ENCODE measurements at places on chromosomes 2 and 18. TPM values are rescaled to one million over a fixed set of nuclear protein-coding genes. Genes with fewer than 3 reads are reported as not detected.

OR6B2 gene
- total RNA-seq: not detected

CDH7 gene
- total RNA-seq: not detected

DLX1 gene
- total RNA-seq: 5.7 TPM

GRCh38 chr18:70246061-70246466, 40.6 kb upstream of the RTTN start:
- no peak for DNase-seq

DNA sequence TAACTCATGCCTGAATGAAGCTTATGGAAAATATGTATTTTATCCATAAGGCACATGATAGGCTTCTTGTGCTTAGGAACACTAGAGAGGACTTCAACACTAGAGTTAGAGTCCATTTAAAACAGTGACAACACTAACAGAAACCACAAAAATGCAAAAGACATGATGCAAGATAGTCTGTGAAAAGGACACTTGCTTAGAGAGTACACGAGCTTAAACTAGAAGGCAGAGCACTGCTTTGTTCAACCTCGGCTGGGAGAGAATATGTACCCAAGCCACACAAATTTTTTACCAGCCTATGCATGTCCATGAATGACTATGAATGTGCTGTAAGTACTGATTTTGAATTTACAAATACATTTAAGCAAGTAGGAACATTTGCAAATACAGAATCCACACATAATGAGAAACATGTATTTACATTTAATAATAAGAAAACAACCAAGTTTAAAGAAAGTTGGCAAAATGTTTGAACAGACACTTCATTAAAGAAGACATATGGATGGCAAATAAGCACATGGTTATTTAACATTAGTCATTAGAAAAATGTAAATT, 130.6 kb downstream of the SPOPL start:
- DNase-seq: no peak

DNA sequence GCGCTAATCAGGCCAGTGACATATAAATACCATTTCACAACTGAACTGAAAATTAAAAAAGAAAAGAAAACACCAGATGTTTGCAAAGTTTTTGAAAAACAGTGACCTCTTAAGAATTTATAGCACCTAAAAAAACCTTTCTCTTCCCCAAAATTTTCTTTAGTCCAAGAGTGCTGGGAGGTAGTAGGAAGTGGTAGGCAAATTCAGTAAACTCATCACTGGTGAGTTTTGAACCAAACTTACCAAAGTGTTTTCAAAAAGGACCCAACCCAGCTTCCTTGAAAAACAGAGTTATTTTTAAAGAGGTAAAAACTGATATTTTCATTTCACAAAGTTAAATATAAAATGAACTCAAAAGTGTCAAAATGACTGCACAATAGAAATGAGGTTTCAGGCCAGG, 90.4 kb downstream of the TMEM247 start:
- DNase-seq: no peak

DNA sequence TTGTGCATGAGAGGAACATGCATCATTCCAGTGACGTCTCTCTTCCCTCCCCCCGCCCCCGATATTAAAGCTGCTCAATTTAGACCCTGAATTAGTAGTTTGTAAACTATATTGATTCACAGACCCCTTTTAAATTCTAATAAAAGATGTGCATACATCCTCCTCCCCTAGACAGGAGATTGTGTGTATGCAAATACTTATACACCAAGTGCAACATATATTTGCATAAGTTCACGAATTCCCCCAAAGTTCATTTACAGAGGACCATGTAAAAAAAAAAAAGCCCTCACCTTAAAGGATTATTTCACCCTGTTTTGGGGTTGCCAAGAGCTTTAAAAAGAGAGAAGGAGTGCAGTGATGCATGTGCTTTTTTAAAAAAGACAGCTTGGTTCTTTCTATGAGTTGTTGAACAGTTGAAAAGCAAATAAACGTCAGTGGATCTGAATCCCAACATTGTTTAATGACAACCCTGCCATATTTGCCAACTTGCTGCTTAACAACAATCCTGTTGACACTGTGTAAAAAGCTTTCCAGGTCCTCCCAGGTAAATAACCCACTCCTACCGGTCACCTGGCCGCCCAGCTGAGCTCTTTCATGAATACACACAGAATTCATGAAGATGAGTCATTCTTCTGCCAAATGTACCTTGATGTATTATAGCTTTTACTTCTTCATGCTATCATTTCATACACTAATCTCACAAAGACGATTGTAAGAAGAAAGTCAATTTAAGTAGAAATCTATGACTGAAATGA, 211.5 kb downstream of the IKZF2 start:
- DNase-seq: no peak

DNA sequence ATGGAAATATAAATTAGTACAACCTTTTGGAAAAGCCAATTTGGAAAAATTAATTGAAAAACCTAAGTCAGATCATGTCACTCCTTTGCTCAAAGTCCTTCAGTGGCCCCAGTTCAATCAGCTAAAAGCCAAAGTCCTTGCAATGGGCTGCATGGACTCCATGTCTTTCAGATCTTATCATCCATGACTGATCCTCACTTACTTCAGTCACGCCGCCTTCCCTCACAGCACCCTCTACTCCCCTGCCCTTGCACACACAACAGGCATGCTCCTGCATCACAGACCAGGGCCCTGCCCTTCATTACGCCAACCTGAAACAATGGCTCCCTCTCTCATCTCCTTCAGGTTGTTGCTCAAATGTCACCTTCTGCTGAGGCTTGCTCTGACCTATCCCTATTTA, 15.6 kb downstream of the KANSL3 start:
- no peak for DNase-seq

- DNase-seq: peak; percentile 63
Measured at GRCh38 chr2:216956820-216957493, 97.1 kb upstream of the TNP1 start.

DNA sequence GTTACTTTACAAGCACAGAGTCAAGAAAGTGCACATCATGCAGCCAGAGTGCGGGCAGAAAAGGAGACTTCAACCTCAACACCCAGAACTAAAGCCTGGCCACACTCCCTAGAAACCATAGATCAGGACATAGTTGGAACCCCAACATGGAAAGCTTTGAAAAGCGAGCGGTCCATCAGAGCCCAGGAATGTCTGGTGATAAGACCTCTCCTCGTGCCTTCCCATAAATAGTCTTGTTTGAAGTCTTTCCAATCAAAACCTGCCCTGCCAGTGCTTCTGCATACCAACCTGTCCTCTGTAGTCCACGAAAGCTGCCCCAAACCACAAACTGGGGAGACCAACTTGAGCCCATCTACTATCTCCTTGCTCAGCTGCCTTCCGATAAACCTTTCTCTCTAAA, 55.5 kb downstream of the NEURL3 start:
- DNase-seq: no peak
